GM23248 (cell line): ENCODE measurements at places on chromosomes 2 and 18. TPM values are rescaled to one million over a fixed set of nuclear protein-coding genes. Genes with fewer than 3 reads are reported as not detected.
A peak's percentile ranks its signal among the peaks of the same experiment; 100 is the strongest.

DNA sequence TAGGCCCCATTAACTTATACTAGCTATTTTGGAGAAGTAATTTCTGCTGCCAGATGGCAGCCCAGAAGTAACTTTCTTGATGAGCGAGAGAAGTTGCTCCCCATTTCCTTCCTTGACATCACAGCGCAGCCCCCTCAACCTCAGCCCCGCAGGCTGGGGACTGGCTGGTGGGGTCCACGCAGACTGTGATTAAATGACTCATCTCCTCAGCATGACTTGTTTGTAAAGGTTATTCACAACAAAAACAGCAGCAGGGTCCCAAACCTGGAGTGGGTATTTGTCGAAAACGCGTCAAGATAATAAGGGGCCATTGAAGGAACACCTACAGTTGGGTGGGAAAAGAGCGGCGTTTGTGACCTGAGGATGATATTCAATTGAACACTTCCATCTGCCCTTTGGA lies 120.6 kb downstream of the TXNL1 start:
- H3K27me3 ChIP-seq = no peaks in the 10 kb centered on the region
- no peak overlapping the region for H3K27ac ChIP-seq
- no peaks in the 10 kb centered on the region for H3K36me3 ChIP-seq
- H3K4me3 ChIP-seq = no peak overlapping the region

- H3K27ac ChIP-seq = peak overlapping the region; percentile 28; the same call in 1 of the 2 replicates
- no peaks in the 10 kb centered on the region for H3K27me3 ChIP-seq
- H3K36me3 ChIP-seq = no peaks in the 10 kb centered on the region
- no peak overlapping the region; the same call in 1 of the 2 replicates for H3K4me3 ChIP-seq
- peaks cover 12% of the 10 kb centered on the region for H3K4me1 ChIP-seq
- DNase-seq = peak; percentile 85
Observed at GRCh38 chr2:100603948-100604633, 41.3 kb downstream of the PDCL3 start.

- H3K27me3 ChIP-seq = no peaks in the 10 kb centered on the region
- H3K27ac ChIP-seq = peak overlapping the region; percentile 32
- peak overlapping the region; percentile 93 for H3K4me3 ChIP-seq
- DNase-seq = no peak
Observed at GRCh38 chr2:159797225-159797542, 824 bp downstream of the CD302 start.

DNA sequence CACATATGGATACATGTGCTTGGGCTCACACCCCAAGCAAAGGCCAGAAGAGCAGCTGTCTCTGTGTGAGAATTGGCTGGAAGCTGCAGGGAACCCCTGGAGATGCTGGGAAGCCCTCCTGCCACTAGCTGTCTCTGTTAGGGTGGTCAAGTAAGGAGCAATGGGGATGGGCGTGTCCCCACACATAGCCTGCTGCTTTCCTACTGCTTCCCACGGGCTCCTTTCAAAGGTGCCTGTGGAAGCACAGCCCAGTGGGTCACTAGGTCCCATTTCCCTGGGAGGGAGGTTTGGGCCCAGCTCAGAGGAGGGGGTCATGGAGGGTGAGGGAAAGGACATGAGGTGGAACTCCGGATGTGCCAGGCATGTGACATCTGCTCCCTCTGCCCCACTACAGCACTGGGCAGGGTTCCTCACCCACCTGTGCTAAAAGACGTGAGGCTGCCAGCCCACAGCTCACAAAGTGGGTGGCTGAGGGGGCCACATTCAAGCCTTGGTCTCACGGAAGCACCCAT lies 24.4 kb upstream of the MAL start:
- H3K27ac ChIP-seq = no peak overlapping the region
- no peak overlapping the region for H3K4me3 ChIP-seq
- H3K27me3 ChIP-seq = peaks cover 51% of the 10 kb centered on the region
- H3K36me3 ChIP-seq = no peaks in the 10 kb centered on the region

DNA sequence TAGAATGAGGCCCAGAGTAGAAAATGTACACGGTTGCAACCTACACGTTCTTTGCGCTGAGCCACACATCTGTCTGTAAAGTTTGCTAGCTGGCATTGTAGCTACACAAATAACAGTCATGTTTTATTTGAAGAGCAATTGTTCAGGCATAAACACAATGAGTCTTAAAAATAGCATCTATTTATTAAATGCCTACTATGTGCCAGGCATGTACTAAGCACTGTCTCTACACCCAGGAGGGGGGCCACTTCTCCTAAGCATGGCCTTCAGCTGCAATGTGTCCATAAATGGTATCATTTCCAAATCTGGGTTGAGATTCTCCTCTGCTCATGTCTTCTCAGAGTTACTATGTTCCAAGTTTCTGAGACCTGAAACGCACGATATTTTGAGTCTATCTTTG lies 156.1 kb upstream of the LMAN1 start:
- H3K4me1 ChIP-seq = peaks cover 16% of the 10 kb centered on the region; the same call in 1 of the 2 replicates
- no peak for DNase-seq
- no peak overlapping the region for H3K27ac ChIP-seq
- no peaks in the 10 kb centered on the region for H3K36me3 ChIP-seq
- peaks cover 9% of the 10 kb centered on the region; the same call in 1 of the 2 replicates for H3K27me3 ChIP-seq
- H3K4me3 ChIP-seq = no peak overlapping the region

DNA sequence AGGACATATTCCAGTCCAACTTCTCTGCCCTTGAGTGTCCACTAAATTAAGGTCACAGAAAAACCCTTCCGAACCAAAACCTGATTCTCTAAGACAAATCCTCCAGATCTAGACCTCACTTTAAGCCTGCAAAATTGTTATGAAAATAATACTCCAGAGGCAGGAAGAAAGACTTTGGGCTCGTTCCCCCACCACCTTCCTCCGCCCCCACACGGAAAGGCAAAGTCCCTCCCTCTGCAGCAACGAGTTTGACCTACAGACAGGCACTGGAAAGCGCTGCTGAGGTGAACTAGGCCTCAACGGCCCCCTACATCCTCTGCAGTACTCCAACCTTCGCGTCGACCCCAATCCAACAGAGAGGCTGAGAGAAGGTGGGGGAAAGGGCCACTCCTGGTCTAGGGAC lies 808 bp downstream of the ATP5MC3 start:
- DNase-seq = peak; percentile 81
- H3K36me3 ChIP-seq = peaks cover 37% of the 10 kb centered on the region
- H3K4me1 ChIP-seq = peaks cover 11% of the 10 kb centered on the region; the same call in 1 of the 2 replicates
- H3K4me3 ChIP-seq = peak overlapping the region; percentile 97
- H3K27ac ChIP-seq = peak overlapping the region; percentile 52
- no peaks in the 10 kb centered on the region for H3K27me3 ChIP-seq

GRCh38 chr2:98454500-98455235 lies 10.0 kb downstream of the INPP4A start:
- no peaks in the 10 kb centered on the region for H3K36me3 ChIP-seq
- H3K4me3 ChIP-seq = no peak overlapping the region

GRCh38 chr2:170929686-170930050 lies 615 bp downstream of the GORASP2 start:
- H3K4me1 ChIP-seq = peaks cover 21% of the 10 kb centered on the region
- no peaks in the 10 kb centered on the region for H3K27me3 ChIP-seq
- peak; percentile 77 for DNase-seq
- H3K4me3 ChIP-seq = peak overlapping the region; percentile 95
- H3K27ac ChIP-seq = peak overlapping the region; percentile 96

GRCh38 chr2:18496516-18496915 lies 63.9 kb downstream of the RDH14 start:
- no peak overlapping the region for H3K4me3 ChIP-seq
- no peaks in the 10 kb centered on the region for H3K36me3 ChIP-seq
- H3K4me1 ChIP-seq = no peaks in the 10 kb centered on the region
- no peak for DNase-seq
- peaks cover 11% of the 10 kb centered on the region; the same call in 1 of the 2 replicates for H3K27me3 ChIP-seq

GRCh38 chr2:237943395-237944094 lies 23.3 kb upstream of the UBE2F start:
- H3K27me3 ChIP-seq = no peaks in the 10 kb centered on the region
- no peak overlapping the region for H3K4me3 ChIP-seq
- no peak overlapping the region for H3K27ac ChIP-seq
- no peaks in the 10 kb centered on the region for H3K4me1 ChIP-seq
- no peaks in the 10 kb centered on the region for H3K36me3 ChIP-seq

DNA sequence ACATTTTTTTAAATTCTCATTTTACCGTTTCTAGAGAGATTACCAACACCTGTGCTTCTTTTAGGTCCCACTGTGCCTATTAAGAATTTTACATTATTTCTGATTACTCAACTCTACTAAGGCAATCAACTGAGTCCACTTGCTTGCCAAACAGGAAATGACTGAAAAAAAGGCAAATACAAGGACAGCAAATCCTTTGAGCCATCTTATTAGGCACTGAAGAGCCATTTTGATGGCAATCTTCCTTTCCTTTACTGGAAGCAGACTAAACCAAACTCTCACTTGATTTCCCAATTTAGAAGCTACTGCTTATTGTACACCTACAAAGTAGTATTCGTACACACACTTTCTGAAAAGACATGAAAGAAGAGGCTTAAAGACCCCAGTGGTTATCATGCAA lies 121.4 kb upstream of the COL3A1 start:
- H3K4me3 ChIP-seq = no peak overlapping the region
- H3K4me1 ChIP-seq = peaks cover 24% of the 10 kb centered on the region
- H3K27me3 ChIP-seq = no peaks in the 10 kb centered on the region
- no peaks in the 10 kb centered on the region for H3K36me3 ChIP-seq
- DNase-seq = peak; percentile 49

GRCh38 chr2:176189681-176190641 lies 1.5 kb downstream of the HOXD1 start:
- no peaks in the 10 kb centered on the region for H3K36me3 ChIP-seq
- no peak for DNase-seq
- 0 out of 2 replicates have a peak, but pooled peaks cover 5% of the 10 kb centered on the region for H3K4me1 ChIP-seq
- no peaks in the 10 kb centered on the region for H3K27me3 ChIP-seq
- H3K27ac ChIP-seq = no peak overlapping the region
- H3K4me3 ChIP-seq = peak overlapping the region; percentile 86

DNA sequence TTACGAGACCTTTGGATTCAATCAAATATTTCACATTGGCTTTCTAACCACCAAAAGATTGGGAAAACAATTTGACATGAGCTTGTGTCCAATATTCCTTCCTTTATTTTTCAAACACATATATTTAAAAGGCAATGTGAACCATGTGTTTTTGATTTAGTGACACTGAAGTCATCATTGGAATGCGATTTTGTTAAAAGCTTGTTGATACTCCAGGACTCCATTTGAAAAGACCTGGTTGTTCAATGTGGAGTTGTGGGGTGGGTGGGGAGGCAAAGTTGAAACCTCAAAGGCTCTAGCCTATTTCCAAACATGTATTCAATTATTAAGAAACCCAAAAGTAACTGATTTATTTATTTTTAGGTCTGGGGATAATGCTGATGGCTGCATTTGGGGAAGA lies 114.1 kb upstream of the TRIB2 start:
- peak; percentile 54 for DNase-seq
- H3K27me3 ChIP-seq = no peaks in the 10 kb centered on the region
- peaks cover 29% of the 10 kb centered on the region for H3K4me1 ChIP-seq
- no peak overlapping the region for H3K27ac ChIP-seq
- H3K36me3 ChIP-seq = no peaks in the 10 kb centered on the region
- H3K4me3 ChIP-seq = no peak overlapping the region

DNA sequence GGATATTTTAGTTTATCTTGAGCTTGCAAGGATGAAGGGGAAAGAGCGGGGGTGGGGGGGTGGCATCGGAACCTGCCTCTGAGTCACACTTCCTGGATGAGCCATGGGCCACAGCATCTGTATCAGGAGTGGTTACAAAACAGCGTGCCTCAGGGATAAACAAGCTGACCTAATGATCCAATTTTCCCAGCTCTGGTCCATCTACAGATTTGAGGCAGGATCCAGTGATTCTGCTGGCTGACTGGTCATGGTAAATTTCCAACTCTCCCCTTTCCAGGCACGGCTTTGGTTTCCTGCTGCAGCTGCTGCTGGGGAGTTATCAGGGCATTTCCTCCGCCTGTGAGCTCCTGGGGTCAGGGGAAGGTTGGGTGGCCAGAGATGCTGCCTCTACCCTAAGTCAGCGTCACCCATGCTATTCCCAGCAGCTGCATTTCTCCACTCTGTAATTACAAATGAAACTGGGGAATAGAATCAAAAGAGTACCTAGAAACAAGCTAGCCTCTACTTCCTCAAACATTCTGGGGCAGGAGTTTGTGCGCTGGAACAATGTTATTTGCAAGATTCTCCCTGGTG lies 4.7 kb upstream of the HPCAL1 start:
- DNase-seq = peak; percentile 97
- H3K27me3 ChIP-seq = no peaks in the 10 kb centered on the region

- no peak overlapping the region for H3K27ac ChIP-seq
- H3K27me3 ChIP-seq = peaks cover 22% of the 10 kb centered on the region
- no peak overlapping the region for H3K4me3 ChIP-seq
- H3K36me3 ChIP-seq = no peaks in the 10 kb centered on the region
Observed at GRCh38 chr2:23320058-23320457, 64.9 kb upstream of the KLHL29 start.

DNA sequence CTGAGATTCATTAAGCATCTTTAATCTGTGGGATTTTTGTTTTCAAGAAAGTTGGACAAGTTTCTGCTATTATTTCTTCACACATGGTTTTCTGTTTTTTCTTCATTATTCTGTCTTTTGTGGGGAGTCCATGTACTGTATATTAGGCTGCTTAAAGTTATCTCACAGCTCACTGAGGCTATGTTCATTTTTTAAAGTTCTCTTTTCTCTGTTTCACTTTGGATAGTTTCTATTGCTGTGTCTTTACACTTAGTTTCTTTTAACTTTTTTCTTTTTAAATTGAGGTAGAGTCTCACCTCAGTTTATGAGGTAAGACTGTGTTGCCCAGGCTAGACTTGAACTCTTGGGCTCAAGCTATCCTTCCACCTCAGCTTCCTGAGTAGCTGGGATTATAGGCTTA lies 8.6 kb downstream of the OSBPL6 start:
- H3K4me1 ChIP-seq = peaks cover 22% of the 10 kb centered on the region
- no peaks in the 10 kb centered on the region for H3K36me3 ChIP-seq
- no peak overlapping the region for H3K27ac ChIP-seq

DNA sequence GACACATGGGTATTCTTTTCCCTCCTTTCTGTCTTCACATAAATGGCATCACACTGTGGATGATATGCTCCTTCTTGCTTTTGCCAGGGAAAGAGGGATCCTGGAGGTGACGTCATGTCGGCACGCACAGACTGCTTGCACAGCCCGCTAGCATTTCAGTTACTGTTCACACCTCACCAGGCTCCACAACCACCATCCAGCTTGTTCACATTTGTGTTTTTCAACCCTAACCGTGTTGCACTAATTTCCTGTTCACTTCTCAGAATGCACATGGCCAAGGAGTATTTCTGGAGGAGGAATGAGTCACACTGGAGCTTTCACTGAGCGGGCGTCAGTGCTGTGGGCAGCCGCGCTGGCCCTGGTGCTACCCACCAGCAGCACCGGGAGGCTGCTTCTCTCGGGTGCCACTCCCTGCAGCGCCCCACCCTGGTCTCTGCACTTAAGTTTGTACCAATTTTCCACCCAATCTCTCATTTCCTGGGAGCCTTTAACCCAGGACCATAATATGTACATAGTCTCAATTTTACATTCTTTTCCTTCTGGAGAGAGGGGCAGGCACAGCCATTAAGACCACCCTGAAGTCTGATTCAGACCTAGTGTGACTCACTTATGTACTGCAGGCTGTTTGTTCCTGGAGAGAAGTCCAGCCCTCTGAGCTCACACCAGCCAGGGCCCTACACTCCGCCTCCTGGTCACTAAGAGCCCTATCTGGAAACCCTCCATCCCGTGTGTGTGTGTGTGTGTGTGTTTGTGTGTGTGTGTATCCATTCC lies 65.1 kb downstream of the MBP start:
- peak overlapping the region; percentile 88 for H3K27ac ChIP-seq
- DNase-seq = peak; percentile 97
- H3K4me3 ChIP-seq = peak overlapping the region; percentile 47
- no peaks in the 10 kb centered on the region for H3K27me3 ChIP-seq
- H3K36me3 ChIP-seq = no peaks in the 10 kb centered on the region

CTAGE1 gene
- 0.11 TPM in 1 of 2 replicates, not detected in the other for total RNA-seq

SPC25 gene
- 3.4 and 3.7 TPM in 2 replicates for total RNA-seq

SLC14A1 gene
- total RNA-seq = 0.54 and 2.0 TPM in 2 replicates

TIA1 gene
- total RNA-seq = 36.8 and 42.8 TPM in 2 replicates

KIAA2012 gene
- total RNA-seq = not detected in 2 replicates

POTEC gene
- not detected in 2 replicates for total RNA-seq

CFAP65 gene
- not detected in 2 replicates for total RNA-seq

SP140 gene
- total RNA-seq = not detected in 2 replicates

NFE2L2 gene
- 62.0 and 77.4 TPM in 2 replicates for total RNA-seq
